ENCODE measurements at places on chromosomes 11 and 22.
A peak's percentile ranks its signal among the peaks of the same experiment; 100 is the strongest.

GRCh38 chr11:124669193-124669592 lies 4.3 kb downstream of the SIAE start:
- peak; percentile 59 for DNase-seq

GRCh38 chr22:37805810-37806277 lies 1.9 kb upstream of the GCAT start:
- no peak for DNase-seq

DNA sequence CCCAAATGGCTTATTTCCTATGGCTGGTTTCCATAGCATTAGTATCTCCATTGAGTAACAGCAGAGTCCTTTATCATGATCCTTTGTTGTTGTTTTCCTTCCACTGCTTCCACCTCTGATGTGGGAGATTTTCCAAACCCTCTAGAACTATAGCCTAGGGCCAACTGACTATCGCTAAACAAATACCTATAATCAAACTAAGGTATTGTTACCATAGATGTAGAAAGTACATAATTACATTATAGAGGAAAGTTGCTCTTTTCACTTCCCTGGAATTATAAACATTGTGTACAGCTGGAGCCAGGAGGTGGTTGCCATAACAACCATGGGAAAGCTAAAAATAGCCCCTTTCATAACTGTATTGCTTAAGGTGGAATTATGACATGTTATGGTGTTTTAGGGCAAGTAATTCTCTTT lies 47.0 kb upstream of the ALKBH3 start:
- peak; percentile 37 for DNase-seq

- DNase-seq = peak; percentile 64
These were observed 39.0 kb downstream of the CWC15 start for GRCh38 chr11:94934362-94934761.

DNA sequence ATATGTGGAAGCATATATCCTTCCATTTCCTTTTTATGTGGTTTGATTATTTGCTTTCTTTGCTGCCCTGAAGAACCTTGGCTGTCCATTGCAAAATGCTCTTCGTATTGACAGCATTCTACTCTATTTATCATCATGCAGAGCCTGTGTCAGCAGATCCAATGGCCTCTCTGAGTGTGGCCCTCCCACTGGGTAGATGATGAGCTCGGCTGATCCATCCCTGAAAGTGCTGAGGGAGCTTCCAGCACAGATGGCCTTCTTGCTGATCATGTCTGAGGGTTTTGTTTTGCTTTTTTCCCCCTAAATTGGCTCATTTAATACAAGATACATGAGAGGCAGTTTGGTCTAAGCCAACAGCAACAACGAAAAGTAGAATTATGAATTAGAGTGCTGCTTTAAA lies 181.0 kb downstream of the GRIA4 start:
- no peak for DNase-seq

Measured in M059J (cell line).